ENCODE measurements at places on chromosomes 1 and 21. TPM values are rescaled to one million over a fixed set of nuclear protein-coding genes. Genes with fewer than 3 reads are reported as not detected.

The APOBEC4 gene
- total RNA-seq = not detected

The BTBD8 gene
- total RNA-seq = 8.7 TPM

The PTGS2 gene
- total RNA-seq = 8.7 TPM

The TNFRSF14 gene
- total RNA-seq = 2.7 TPM

The RASSF5 gene
- total RNA-seq = 3.5 TPM

The RIPPLY3 gene
- 5.1 TPM for total RNA-seq

The KRTAP23-1 gene
- not detected for total RNA-seq

The SLC9C2 gene
- not detected for total RNA-seq

The SPRR2F gene
- not detected for total RNA-seq

The LAMC2 gene
- 382 TPM for total RNA-seq

The FRRS1 gene
- total RNA-seq = 3.1 TPM

DNA sequence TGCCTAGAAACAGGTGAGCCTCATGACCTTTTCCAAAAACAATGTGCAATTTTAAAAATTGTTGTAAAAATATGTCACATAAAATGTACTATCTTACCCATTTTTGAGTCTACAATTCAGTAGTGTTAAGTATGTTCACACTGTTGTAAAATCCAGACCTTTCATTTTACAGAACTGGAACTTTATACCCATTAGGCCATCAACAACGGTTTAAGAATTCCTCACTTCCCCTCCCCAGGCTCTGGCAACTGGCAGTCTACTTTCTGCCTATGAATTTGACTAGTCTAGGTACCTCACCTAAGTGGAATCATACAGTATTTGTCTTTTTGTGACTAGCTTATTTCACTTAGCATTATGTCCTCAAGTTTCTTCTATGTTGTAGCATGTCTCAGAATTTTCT lies 8.6 kb downstream of the CTSE start:
- DNase-seq = no peak

- DNase-seq = no peak
Observed at GRCh38 chr1:237029850-237030535, 12.0 kb upstream of the RYR2 start.

DNA sequence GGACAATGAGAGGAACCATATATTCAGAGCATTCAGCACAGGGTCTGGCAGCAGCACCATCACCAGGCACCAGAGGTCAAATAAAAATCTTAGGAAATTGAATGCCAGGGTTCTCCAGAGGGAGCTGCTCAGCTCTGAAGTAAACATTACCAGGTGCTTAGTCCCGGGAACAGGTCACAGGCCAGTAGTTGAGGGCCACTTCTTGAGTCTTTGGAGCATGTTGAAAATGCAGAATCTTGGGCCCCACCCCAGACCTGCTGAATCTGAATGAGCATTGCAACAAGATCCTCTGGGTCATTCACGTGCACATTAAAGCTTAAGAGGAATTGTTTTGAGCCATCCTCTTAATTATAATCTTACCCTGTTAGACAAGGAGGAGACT lies 33.8 kb downstream of the PHC2 start:
- no peak for DNase-seq

DNA sequence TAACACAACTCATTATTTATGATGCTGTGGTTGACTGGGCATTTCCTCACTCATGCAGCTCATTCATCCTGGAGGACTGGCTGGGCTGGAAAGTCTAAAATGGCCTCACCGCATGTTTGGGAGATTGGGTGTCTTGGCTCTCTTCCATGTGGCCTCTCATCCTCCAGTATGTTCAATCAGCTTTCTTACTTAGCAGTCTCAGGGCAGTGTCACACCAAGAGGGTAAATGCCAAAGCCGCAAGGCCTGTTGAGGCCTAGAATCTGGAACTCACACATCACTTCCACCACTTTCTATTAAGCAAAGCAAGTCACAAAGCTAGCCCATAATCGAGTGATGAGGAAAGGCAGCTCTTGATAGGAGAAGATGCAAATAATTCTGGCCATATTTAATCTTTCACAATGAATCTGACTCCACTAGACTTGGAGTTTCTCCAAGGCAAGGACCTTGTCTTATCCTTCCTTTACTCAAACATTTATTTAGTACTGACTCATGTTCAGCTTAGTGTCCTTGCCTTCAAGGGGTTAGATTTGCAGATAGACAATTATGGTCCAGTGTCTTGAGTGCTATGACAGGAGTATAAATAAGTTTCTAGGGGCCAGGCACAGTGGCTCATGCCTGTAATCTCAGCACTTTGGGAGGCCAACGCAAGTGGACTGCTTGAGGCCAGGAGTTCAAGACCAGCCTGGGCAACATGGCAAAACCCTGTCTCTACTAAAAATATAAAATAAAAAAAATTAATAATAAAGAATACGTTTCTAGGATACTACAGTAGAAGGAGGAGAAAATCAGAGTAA lies 45.1 kb downstream of the TMEM53 start:
- peak; percentile 74 for DNase-seq

GRCh38 chr21:32772281-32773047 lies 909 bp upstream of the PAXBP1 start:
- peak; percentile 33 for DNase-seq

GRCh38 chr1:239169276-239169675 lies 217.1 kb upstream of the CHRM3 start:
- DNase-seq = no peak

- no peak for DNase-seq
Observed at GRCh38 chr1:233654658-233655280, 40.9 kb downstream of the KCNK1 start.

DNA sequence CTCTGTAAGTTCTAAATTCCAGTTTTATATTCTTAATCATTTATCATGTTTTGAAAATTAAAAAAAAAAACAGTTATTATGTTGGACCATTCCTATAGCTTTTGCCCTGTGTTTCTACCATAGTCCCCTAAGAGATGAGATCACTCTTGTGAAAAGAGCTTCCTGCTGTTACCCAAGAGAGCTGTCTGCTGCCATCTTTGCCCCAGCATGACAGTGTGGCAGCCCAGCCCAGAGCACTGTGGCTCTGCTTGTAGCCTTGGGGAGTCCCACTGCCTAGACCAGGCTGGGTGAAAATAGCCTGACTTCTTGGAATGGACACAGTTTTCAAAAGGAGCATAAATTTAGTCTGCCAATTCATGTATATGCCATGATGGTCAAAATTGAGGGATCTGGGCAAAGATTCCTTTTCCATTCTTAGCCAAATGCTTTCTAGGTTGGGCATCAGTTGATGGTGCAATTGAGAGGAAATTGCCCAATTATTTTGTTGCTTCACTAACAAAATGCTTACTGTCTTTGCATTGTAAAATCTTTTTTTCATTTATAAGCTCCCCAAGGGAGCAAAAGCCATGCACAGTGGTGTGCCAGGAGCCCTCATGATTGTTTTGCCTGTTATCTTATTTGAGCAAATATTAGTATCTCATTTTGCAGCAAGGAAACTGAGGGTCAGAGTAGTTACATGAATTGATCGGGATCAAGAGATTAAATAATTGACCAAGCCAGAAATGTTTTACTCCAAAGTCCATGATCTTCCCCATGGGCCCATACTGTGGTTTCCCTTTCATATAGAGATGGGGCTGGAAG lies 72.8 kb downstream of the ETS2 start:
- no peak for DNase-seq

GRCh38 chr1:204356997-204357396 lies 2.7 kb downstream of the PLEKHA6 start:
- no peak for DNase-seq

DNA sequence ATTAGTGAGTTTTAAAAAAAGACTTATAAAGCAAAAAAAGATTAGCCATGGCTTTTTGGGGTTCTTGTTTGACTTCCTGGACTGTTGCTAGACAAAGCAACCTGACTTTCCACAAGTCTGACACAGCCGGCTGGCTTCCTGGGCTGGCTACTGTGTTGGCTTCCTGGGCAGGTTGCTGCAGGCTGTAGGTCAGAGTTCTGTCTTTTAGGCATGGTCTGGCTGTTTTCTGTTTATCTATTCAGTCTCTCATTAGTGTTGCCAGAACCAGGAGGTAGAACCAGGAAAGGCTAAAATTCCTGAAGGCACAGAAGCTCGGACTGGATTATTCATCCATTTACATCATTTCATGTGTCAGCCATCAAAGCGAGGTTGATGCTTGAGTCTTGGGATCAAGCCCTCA lies 88.6 kb upstream of the SLC35F3 start:
- peak; percentile 16 for DNase-seq

DNA sequence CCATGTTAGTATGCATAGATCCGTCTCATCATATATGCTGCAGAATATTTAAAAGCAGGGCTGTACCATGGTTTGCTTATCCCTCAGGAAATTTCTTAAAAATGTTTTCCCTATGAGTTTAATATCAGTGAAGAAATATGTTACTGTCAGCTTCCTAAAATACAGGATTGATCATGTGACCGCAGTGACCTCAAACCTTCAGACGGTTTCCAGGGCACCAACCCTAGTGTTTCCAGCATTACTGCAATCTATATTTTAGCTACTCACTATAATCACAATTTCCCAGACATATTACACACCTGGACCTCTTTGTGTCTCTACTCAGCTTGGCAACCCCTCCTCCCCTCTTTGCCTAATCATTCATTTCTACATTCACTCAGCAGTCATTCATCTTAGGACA lies 7.7 kb upstream of the SDHB start:
- DNase-seq = no peak

DNA sequence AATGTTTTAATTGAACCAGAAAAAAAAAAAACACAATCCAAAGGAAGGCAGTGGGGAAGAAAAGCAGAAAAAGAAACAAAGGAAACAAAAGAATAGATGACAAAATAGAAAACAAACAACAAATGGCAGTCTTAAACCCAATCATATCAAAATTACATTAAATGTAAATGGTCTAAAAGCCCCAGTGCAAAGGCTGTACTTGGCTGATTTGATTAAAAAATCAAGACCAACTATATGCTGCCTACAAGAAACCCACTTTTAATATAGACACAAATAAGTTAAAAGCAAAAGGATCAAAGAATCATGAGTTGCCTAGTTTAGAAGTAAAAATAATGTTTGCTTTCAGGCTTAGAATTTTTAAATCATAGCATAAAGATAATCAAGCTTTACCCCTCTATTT lies 19.8 kb upstream of the C1orf115 start:
- no peak for DNase-seq

DNA sequence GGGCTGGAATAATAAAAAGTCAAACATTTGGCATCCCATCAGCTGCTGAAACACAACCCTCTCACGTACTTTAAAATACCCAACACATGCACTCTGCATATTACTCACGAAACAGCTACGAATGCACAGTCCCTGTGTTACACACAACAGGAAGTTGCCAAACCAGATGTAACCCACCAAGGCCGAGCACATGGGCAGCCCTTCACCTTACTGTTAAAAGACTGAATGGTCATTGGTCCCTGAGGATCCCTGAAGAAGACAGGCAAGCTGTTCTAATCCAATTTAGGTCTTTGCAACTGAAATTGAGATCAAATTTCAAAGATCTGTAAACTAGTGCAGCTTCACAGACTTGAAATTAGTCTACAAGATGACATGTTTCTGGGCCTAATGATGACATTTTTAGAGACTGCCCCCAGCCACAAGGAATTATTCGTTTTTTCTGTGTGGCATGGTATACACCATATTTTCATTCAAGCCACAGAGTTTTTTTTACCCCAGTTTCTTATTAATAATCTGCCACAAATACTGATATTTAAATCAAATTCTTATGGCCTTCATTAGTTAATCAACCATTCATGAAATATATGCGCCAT lies 25.6 kb upstream of the IER5 start:
- no peak for DNase-seq

- no peak for DNase-seq
Observed at GRCh38 chr1:81920245-81920740, 119.6 kb downstream of the ADGRL2 start.

GRCh38 chr1:113215015-113215414 lies 142.0 kb downstream of the LRIG2 start:
- no peak for DNase-seq

- DNase-seq = no peak
Observed at GRCh38 chr1:228513236-228513900, 26.2 kb downstream of the RNF187 start.

DNA sequence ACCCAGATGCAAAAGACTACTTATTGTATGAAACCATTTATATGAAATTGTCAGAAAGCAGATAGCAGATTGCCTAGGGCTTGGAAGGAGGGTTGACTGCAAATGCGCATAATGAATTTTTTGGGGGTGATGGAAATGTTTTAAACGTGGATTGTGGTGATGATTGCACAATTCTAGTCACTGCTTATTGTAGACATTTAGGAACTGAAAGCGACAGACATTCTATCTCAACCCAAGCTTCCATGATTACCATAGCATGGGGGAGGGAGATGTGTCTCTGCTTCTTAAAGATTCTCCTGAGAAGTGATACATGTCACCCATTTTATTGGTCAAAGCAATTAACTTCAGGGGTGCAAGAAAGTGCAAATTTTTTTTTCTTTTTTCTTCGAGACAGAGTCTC lies 2.8 kb upstream of the MTF2 start:
- DNase-seq = no peak

DNA sequence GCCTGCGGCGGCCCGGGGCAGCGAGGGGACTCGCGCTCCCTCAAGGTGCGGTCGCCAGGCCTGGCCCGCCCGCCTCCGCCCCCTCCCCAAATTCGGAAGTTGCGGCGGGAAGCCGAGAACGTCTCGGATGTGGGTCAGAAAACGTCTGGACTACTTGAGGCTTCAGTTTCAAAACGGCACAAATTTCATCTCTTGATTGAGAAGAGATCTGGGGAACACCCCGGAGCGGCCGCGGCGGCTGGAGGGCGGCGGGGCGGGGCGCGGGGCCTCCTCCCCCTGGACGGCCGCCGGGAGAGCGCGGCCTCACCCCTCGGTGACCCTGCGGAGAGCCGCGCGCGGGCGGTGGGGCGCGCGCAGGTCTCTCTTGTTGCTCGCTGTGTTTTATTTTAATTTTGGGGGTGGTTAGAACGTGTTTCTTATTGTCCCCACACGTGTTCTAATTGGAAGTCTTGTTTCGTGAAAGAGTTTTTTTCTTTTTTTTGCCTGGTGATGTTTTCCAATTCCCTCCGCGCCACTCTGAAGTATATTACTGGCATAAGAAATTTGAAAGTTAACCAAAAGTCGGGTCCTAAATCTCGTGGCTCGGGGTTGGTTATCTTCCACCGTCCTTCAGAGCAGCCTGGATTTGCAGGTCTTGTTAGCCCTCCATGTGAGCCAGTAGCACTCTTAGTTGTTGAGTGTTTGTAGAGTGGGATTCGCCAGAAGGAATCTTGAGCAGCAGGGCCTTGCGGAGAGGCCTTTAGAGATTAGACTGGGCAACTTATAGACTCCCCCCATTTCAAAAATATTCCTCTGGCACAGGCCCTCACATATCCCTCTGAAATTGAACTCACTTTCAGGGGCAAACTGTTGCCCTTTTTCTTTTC lies 749 bp downstream of the PCBP3 start:
- no peak for DNase-seq

All from epithelial cell of proximal tubule (primary cell).